Mesothelial cell of epicardium (in vitro differentiated cells): ENCODE measurements at places on chromosomes 11 and 22. TPM values are rescaled to one million over a fixed set of nuclear protein-coding genes. Genes with fewer than 3 reads are reported as not detected.

- DNase-seq = no peak
These were observed 75.6 kb upstream of the APOA1 start for GRCh38 chr11:116913000-116913399.

GRCh38 chr11:95586661-95587060 is 202.9 kb downstream of the FAM76B start:
- DNase-seq = no peak

DNA sequence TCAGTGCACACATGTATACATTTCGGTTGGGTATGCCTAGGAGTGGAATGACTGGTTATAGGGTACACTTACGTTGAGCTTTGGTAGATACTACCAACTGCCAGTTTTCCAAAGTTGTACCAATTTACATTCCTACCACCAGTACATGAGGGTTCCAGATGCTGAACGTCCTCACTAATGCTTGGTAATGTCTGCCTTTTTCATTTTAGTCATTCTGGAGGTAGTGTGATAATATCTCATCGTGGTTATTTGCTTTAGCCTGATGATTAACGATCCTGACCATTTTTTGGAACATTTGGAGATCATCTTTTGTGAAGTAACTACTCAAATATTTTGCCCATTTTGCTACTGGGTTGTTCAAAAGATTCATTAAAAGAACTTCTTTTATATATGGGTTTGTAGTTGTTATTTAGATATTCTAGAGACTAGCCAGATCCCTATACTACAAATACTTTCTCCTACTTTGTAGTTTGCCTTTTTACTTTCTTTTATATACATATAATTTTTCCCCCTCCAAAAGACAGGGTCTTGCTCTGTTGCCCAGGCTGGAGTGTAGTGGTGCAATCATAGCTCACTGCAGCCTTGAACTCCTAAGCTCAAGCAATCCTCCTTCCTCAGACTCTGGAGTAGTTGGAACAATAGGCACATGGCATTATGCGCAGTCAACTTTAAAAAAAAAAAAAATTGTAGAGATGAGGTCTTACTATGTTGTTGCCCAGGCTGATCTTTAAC is 62.1 kb downstream of the RBFOX2 start:
- no peak for DNase-seq

- DNase-seq = no peak
These were observed 21.1 kb downstream of the MRGPRX2 start for GRCh38 chr11:19039409-19039808.

- no peak for DNase-seq
These were observed 88.2 kb downstream of the FCHSD2 start for GRCh38 chr11:73053964-73054363.

DNA sequence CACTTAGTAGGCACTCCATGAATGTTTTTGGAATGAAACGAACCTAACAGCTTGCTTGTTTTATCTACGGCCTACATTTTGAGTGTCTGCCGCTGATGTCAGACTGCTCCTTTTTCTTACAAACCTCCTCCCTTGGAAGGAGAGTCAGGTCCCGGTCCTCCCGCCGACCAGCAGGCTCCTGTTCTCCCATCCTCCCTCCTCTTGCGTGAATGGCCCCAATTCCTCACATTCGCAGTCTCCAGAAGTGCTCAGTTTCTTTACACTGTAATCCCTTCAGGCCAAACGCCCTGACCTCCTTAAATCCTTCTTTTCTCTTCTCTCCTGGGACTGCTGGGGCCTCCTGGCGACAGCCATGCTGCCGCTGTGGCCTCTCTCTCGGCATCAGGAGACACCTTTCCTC is 82.6 kb upstream of the CSNK2A3 start:
- no peak for DNase-seq

GRCh38 chr11:23423104-23423503 is 562.8 kb upstream of the CCDC179 start:
- no peak for DNase-seq

DNA sequence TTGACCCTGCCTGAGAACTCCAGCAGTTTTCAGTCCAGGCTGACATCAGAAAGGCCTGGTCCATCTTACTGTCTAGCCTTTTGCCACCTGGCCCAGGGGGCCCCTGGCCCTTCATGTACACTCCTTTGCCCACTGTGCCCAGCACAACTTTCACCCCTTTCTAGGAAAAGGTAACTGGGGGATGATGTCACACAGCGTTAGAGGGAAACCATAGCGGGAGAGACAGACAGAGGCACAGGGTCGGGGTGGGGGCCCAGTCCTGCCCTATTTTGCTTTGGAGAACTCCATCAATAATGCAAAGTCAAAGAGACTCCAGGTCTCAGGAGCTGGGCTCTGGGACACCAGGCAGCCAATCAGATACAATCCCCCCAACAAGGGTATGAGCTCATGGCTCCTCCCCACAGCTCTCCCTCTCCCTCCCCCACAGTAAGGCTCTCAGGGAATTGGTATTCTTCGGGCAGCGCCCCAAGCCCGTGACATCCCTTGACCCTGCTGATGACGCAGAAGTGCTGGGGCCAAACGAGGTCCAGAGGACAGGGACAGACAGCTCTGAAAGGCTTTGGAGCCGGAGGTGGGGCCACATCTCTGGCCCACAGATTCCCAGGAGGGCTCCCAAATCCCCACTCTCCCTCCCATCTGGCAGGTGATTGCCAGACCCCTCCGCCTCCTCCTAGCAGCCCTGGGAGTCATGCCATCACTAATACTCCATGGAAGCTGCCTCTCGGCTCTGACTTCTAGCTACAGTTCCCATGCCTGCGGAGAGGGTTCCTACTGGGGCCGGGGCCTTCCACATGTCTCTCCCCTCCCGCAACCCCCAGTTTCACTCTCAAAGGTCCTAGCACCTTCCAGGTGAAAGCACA is 5.9 kb downstream of the USP2 start:
- no peak for DNase-seq

The OR4A16 gene
- not detected in 3 replicates for total RNA-seq

The TSPO gene
- total RNA-seq = 43.2 to 44.9 TPM (median 44.5 TPM) in 3 replicates

The SAA2 gene
- not detected in 3 replicates for total RNA-seq
